ENCODE measurements at places on chromosomes 7 and 10.
A peak's percentile ranks its signal among the peaks of the same experiment; 100 is the strongest.

DNA sequence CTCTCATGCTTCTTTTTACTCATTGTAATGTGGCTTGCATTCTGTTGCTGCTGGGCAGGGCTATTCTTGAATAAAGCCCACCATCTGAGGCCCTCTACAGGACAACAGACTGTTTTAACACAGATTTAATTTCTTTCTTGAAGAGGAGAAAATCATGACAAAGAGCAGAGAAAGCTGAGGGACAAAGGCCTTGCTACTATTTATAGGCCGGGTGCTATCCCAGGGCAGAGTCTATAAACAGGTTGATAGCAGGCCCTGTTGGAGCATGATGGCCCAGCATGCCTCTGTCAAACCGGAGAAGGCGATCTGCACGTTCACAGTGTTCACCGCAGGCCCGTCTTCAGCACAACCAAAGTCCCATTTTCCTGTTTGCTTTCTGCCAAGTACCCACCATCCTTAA, 3.0 kb downstream of the VIPR2 start:
- no peak for DNase-seq

- no peak for DNase-seq
Measured at GRCh38 chr7:46933596-46933995, 648.3 kb downstream of the TNS3 start.

- no peak for DNase-seq
Measured at GRCh38 chr7:50953820-50954219, 171.1 kb upstream of the GRB10 start.

- DNase-seq: no peak
Measured at GRCh38 chr7:74094224-74095101, 10.9 kb downstream of the LIMK1 start.

GRCh38 chr7:71615017-71615416, 483.1 kb downstream of the GALNT17 start:
- DNase-seq: no peak

DNA sequence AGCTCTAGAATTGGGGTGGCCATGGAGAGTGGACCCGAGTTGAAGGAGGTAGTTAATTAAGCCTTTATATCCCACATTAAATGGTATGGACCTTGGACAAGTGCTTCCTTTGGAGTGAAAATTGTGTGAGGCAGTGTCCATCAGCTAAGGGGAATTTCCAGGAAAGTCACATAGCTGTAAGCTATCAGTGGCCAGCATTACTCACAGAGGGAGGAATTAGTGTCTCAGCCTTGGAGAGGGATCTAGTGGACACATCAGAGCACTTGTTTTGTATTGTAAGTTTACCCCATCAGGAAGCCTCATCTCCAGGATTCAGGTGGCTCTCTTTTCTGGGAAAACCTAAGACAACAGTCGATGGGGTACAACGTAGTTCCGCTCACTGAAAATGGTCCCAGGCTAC, 416.7 kb downstream of the TFEC start:
- DNase-seq: no peak

- no peak for DNase-seq
Measured at GRCh38 chr7:91814189-91814588, 66.3 kb downstream of the MTERF1 start.

DNA sequence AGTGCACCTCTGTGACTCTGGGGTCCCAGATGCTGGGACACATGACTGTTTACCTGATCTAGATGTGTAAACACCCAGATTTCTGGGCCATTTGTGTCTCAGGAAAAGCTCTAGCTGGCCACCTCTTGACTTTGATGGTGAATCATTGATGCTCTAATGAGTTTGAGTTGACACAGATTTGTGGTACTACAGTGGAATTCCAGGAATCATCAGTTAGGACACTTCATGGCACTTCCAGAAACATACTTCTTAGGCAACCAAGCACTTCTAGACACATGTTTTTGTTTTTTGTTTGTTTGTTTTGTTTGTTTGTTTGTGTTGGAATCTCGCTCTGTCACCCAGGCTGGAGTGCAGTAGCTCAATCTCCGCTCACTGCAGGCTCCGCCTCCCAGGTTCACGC, 302.2 kb upstream of the ZMIZ1 start:
- no peak for DNase-seq

DNA sequence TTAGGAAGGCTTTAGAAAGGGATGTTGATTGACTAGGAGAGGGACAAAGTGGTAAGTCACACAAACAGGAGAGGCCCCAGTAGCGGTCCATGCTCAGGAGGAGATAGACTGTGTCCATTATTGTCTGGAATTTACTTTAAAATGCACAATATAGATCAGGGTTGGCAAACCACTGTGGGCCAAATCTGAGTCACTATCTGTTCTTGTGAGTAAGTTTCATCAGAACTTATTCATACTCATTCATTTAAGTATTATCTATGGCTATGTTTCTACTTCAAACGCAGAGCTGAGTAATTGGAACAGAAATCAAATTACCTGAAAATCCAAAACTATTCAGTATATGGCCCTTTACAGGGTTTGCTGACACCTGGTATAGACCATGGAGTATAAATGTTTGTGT, 166.5 kb downstream of the COL28A1 start:
- no peak for DNase-seq

- DNase-seq: no peak
Measured at GRCh38 chr7:9242636-9243035, 809.2 kb downstream of the NXPH1 start.

GRCh38 chr10:30581779-30582380, 47.7 kb downstream of the LYZL2 start:
- no peak for DNase-seq

DNA sequence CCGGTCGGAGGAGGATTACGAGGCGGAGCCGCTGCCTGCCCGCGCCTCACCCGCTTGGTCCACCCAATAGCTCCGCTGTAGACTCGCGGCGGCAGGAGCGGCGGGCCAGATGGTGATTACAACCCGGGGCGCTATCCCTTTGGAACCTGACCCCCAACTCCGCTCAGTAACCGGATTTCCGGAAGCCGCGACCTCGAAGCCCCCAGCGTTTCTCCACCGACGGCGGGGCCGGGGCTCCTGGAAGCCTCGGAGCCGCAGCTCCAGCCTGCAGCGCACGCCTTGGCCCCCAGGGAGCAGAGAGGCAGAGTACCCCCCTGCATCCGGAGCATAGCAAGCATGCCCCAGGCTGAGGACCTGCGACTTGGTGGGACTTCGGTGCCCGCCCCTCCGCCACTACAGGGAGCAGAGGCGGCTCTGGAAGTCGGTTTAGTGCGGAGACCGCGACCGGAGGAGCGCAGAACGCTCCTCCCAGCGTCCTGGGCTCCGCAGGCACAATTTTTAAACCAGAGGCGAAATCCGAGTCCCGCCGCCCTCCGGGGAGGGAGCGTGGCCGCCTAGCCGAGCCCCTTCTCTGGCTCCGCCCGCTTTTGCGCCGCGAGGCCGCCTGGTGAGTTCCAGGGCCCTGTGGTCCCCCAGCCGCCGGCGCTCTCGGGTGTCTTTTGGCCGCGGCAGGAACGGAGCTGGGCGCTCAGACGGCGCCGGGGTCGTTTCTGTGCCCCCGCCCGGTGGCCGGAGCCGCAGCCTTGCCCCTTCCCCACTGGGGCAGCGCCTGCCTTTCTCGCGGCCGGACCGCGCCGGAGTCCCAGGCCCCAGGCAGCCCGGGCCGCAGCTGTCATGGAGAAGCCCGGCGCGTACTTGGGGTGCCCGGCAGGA, 28.2 kb upstream of the BMS1 start:
- no peak for DNase-seq

- peak; percentile 25 for DNase-seq
Measured at GRCh38 chr10:33336582-33337325, 2.3 kb upstream of the NRP1 start.

DNA sequence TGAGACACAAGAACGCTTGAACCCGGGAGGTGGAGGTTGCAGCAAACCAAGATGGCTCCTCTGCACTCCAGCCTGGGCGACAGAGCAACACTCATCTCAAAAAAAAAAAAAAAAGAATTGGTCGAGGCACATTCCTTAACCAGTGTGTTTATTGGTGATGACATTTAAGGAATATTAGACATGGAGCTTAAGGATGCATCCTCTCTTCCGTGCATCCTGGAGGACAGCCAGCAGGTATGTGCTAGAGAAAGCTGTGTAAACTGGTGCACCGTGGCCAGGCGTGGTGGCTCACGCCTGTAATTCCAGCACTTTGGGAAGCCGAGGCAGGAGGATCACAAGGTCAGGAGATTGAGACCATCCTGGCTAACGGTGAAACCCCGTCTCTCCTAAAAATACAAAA, 11.8 kb downstream of the ZKSCAN1 start:
- no peak for DNase-seq

- peak; percentile 60 for DNase-seq
Measured at GRCh38 chr7:151428378-151429236, 11.3 kb downstream of the CRYGN start.

DNA sequence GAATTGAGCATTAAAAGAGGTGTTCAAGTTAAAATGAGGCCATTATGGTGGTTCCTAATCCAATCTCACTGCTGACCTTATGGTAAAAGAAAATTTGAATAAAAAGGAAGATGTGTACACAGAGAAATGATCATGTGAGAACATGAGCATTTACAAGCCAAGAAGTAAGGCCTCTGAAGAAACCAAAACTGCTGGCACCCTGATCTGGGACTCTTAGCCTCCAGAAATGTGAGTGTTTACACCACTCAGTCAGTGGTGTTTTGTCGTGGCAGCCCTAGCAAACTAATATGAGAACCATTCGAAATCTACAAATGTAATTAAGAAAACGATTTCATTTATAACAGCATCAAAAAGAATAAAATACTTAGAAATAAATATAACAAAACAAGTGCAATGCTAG, 6.8 kb upstream of the PLXDC2 start:
- no peak for DNase-seq

DNA sequence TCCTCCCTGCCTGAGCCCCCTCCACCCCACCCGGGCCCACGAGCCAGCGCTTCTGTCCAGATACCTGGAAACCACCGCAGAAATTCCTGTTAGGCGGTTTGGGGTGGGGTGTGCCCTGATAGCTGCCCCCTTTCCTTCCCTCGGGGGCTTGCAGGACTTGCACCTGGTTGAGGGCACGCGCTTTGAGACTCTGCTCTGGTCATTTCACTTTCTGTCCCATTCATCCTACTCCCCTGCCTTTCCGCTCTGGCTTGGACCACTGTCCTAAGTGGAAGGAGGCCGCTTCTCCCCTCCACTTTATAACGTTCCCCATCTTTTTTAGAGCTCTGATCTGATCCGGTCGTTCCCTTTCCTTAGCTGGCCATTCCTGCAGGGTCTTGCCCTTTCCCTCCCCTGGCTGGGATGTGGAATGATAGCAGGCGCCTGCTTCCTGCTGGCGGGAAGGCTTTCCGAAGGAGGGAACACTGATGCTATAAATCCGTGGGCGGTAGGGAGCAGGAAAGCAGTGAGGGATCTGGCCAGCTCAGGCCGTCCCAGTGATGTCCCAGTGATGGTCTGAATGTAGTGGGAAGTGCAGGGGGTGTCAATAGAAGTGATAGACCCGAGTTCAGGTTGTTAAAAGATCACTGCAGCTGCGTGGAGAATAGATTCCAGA, 852 bp upstream of the PRKAR1B start:
- no peak for DNase-seq

DNA sequence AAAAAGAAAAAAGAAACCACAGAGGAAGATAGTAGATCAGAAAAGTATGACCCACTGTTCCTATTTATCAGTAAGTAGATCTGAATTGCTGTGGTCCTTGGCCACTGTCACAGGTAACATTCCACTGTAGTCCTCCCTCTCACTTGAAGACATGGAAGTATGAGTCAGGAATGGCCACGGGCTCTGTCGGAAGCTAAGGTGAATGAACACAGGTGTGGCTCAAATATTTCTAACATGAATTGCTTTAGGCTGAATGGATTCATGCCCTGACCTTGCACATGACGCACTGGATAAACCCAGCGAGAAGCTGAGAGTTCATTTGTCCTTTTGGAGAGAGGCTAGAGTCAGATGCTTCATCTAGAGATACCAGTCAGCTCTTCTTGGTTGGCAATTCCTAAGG, 224.5 kb upstream of the SP8 start:
- DNase-seq: no peak

DNA sequence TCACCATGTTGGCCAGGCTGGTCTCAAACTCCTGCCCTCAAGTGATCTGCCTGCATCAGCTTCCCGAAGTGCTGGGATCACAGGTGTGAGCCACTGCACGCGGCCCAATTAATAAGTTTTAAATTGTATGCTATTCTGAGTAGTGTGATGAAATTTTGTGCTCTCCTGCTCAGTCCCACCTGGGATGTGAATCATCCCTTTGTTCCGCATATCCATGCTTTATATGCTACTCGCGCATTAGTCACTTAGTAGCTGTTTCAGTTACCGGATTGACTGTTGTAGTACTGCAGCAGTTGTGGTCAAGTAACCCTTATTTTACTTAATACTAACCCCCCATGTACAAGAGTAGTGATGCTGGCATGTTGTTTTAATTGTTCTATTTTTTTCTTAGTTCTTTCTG, 47.3 kb upstream of the OIT3 start:
- no peak for DNase-seq

DNA sequence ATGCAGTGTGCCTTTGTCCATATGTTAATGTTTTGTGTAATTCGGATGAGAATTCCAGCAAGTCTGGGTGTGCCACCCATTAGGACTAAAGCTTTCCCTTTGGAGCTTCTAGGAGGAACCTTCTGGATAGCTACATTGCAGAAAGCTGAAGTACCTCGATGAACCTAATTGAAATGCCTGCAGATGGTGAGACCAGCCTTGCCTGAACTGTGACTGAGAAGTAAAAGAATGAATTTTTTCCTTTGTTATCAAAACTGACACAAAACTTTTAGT, 31.1 kb upstream of the FBXW4 start:
- no peak for DNase-seq

- DNase-seq: no peak
Measured at GRCh38 chr10:128575761-128576160, 449.5 kb upstream of the MKI67 start.
